ENCODE measurements at places on chromosomes 11 and 22.

- DNase-seq: no peak
Observed at GRCh38 chr11:86138958-86139357, 70.1 kb upstream of the PICALM start.

GRCh38 chr22:49620666-49621065 lies 207.0 kb downstream of the BRD1 start:
- DNase-seq: no peak

- no peak for DNase-seq
Observed at GRCh38 chr22:43053176-43053575, 36.0 kb downstream of the TTLL1 start.

GRCh38 chr11:12084256-12084655 lies 26.1 kb upstream of the MICAL2 start:
- no peak for DNase-seq

- DNase-seq: peak; percentile 22
Observed at GRCh38 chr11:30683176-30683575, 97.0 kb upstream of the MPPED2 start.

DNA sequence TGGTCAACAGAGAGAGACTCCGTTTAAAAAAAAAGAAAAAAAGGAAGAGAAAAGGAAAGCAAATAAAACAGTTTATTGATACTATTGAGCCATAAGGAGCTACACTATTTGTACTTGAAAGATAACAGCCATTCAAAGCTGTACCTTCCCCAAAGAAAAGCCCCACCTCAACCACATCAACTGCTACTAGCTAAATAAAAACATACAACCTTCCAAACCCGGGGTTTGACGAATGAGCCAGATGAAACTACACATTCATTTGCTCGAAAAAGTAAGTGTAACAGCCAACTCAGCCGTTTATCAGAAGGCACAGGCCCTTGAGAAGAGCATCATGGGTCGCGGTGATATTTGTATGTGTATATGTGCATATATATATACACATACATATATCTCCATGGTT lies 78.4 kb downstream of the SIK3 start:
- DNase-seq: no peak

GRCh38 chr22:33209930-33210784 lies 152.0 kb upstream of the SYN3 start:
- DNase-seq: peak; percentile 9

DNA sequence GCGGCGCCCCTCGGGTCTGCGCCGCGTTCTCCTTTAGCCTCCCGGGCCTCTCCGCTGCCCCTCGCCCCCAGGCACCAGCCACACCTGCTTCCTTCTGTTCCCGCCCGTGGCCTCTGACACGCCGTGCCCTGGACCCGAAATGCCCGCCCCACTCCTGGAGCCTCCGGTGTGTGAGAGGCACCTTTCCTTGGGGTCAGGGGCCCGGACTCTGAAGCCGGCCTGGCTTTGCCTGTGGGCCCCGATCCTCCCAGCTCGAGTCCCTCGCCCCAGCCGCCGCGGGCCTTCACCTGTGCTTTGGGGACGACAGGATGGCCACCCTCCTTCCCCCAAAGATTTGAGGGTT lies 661 bp upstream of the CDPF1 start:
- no peak for DNase-seq

DNA sequence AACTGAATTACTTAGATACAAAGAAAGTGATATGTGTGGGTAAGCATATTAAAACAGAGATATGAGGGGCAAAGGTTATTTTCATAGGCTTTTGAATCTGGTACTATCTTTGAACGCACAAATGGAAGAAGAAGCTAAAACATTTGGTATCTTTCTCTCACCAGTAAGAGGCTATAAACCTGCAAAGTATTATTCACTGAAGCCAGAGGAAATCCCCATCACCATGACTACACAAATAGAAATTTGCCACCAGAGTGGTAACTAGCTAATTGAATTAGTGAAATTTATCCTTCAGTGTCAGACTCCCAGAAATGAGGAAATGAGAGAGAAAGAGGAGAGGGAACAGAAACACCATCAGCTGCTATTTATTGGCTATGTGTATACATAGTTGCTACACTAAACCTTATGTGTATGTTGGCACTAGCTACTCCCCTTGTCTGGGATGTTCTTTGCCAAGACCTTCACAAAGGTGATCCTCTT lies 503.4 kb downstream of the DLG2 start:
- no peak for DNase-seq

DNA sequence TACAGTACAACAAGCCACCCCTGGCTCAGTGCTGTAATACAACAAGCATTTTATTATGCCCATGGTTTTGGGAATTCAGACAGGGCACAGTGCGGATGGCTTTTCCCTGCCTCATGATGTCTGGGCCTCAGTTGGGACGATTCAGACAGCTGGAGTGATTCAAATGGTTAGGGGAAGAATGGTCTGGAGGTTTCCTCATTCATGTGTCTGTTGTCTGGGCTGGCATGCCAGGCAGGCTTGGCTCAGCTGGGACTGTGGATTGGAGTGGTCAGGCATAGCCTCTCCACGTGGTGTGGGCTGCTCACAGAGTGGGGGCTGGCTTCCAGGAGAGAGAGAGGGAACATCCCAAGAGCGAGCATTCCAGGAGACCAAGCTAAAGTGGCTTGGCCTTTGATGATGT lies 164.4 kb downstream of the C11orf91 start:
- DNase-seq: no peak

GRCh38 chr22:31829505-31829904 lies 75.7 kb downstream of the DEPDC5 start:
- DNase-seq: peak; percentile 97

DNA sequence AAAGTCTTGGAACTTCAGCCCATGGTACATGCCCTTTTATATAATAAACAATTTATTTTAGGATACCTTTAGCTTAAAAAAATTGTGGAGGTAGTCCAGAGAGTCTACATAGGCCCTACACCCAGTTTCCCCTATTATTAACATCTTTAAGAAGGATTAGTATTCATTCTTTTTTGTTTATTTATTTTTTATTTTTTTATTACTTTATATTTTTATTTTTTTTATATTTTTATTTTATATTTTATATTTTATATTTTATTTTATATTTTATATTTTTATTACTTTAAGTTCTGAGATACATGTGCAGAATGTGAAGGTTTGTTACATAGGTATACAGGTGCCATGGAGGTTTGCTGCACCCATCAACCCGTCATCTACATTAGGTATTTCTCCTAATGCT lies 15.9 kb upstream of the ABTB2 start:
- no peak for DNase-seq

DNA sequence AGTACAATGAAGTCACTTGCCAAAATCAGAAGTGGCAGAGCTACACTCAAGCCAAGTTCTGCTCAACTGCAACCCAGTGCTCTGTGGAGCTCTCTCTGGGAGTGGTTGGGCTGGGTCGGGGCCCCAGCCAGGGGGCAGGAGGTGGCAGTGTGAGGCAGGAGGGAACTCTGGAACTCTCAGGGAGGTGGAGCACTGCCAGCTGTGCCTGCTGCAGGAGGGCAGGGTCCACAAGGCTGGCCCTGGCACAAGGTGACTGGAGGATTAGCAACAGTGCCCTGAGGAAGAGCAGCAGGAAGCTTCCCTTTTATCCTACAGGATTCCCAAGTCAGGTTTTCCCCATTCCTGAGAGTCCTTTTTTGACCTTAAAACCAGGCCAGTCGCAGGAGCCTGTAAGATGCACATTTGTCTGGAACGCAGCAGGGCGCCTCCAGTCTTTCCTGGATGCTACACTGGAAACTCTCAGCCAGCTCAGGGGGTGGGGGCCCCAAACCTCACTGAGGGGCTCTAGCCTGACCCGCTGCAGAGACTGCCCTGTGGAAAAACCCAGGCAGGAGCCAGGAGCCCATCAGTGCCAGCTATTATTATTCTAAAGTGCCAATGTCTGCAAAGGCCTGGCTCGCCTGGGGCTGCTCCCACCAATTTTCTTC lies 31.8 kb downstream of the DKK3 start:
- no peak for DNase-seq

- no peak for DNase-seq
Observed at GRCh38 chr11:1407668-1408067, 17.9 kb downstream of the BRSK2 start.

GRCh38 chr11:68669301-68670090 lies 14.8 kb upstream of the GAL start:
- no peak for DNase-seq

GRCh38 chr11:20760811-20761210 lies 91.4 kb downstream of the NELL1 start:
- DNase-seq: no peak

GRCh38 chr11:19774817-19775580 lies 62.4 kb downstream of the NAV2 start:
- DNase-seq: peak; percentile 7

DNA sequence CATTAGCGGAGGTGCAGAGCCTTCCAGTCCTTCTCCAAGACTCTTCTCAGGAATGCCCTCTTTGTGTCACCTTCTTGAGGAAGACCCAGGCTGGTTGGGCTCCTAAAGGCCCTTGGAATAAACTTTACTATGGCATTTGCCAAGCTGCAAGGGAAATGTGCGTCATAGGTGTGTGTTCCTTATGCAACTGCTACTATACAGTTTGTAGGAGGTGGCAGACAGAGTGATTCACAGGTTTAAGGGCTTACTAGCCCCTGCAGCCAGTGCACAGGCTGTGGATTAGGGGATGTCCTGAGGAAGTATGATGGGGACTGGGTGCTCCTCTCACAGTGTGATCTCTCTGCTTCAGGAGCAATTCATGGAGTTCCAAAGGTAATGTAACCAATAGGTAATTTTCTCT lies 74.6 kb downstream of the TENM4 start:
- DNase-seq: no peak

- no peak for DNase-seq
Observed at GRCh38 chr22:42560781-42561180, 7.0 kb downstream of the SERHL2 start.

DNA sequence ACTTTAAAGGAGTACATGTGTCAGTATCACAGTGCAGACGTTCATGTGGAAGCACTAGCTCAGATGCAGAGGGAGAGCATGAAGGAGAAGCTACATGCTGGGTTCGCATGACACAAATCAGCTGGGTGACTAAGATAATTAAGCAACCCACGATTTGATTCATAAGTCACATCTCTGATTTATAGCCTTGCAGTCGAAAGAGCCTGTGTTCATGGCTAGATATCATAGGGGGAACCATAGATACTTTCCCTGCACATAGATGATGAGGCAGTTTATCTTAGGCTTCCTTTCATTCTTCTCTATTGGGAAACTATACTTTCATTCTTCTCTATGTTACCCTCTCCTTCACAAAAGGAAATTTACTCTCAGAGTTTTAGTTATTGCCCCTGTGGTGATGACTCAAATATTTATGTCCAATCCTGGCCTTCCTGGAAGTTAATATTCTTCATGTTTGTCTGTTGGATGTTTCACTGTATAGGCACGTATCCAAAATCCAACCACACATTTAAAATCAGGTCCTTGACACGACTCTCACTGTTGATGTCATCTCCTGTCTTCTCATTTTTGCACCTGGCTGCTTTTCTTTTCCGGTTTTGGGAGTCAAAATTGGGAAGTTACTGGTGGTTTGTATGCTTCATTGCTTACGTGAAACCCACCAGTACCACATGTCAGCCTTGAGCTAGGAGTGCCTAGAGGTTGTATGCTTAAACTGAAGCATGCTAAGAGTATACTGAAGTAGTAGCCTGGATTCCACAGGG lies 56.3 kb upstream of the SLC5A12 start:
- peak; percentile 81 for DNase-seq

GRCh38 chr11:120827820-120828219 lies 196.1 kb upstream of the TBCEL start:
- no peak for DNase-seq

- no peak for DNase-seq
Observed at GRCh38 chr11:124611064-124611463, at the start of gene PANX3. Gene PANX3, plus strand, starts transcription at chr11:124611428. Its CDS starts 129 bp downstream, at chr11:124611557.

- no peak for DNase-seq
Observed at GRCh38 chr22:33873186-33873585, 47.1 kb downstream of the LARGE1 start.

DNA sequence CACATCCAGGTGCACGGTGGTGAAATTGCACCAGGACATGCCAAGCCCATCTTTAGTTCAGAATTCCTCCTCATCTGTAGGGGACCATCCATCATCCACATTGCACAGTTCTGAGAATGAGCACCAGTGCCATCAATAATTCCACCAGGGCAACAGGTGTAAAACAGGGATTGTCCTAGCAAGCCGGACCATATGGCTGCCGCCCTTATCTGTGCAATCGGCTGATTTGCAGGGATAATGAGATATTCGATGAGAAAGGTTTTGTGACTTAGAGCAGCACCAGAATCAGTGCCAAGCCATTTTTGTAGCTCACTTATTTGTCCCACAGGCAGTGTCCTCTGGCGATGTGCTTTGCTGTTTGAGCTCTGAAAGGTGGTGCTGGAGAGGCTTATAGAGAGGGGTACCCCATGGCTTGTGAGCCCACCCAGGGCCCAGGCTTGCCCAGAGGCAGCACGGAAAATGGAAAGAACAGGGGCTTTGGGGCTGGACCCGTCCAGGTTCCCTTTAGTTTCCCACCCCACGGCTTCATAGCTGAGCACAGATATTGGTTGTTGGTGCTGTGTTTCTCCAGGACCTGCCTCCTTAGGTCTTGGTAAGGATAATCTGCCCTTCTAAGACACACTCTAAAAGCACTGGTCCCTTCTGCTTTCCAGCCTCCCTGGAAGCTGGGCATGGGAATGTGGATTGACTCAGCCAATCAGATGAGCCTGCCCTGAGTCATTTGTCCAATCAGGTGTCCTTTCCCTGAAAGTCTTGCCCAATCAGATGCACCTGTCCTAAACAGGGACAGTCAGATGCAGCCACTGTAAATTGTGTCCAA lies 84.0 kb upstream of the SHANK2 start:
- DNase-seq: no peak

DNA sequence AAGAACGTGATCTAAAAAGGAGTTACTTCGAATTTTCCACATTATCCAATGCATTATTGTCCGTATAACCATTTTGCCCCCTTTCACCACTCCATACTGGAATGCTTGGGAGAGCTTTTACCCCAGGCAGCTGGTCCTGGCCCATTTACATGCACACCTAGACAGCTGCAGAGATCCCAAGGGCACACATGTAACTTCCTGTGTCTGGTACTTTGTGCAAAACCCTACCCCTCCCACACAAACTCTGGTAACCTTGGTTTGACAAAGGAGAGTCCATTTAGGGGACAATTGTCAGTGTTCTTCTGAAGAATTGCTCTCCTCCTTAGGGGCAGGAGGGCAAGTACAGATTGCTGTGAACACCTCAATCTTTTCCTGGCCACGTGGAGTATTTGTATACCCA lies 57.3 kb upstream of the SORL1 start:
- no peak for DNase-seq

DNA sequence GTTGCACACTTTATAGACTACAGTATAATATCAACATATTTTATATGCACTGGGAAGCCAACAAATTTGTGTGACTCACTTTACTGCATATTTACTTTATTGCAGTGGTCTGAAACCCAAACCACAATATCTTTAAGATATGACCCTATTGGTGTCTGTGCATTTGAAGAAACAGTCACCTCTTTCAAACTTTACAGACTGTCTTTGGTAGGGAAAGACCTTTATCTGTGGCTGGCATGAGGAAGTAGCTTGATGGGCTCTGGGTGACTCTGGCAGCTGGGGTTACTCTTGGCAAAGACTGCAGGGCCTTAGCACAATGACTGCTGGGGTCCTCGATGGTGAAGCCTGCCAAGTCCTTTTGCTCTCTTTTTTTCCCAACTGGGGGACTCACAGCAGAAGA lies 21.3 kb upstream of the ABTB2 start:
- peak; percentile 36 for DNase-seq

- no peak for DNase-seq
Observed at GRCh38 chr11:20056109-20056949, 103.9 kb downstream of the DBX1 start.

Measured in IMR-90 (cell line).